H9 (cell line): ENCODE measurements at places on chromosomes 13 and 19.

DNA sequence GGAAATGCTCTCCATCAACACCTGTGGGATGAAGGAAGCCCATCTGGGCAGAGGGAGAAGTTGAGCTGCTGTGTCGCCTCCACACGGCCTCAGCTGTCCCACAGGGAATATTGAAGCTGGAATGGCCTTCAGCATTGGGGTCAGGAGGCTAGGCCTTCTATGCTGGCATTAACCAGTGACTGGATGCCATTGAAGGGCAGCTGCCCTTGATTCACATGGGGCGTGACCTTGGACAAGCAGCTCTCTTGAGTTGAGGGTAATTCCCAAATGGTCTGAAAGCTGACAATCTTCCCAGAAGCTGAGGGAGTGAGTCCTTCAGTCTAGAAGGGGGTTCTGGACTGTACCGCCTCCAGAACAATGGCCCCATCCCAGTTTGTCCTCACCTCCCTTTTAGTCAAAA is 6.7 kb downstream of the BCL3 start:
- no peak overlapping the region for H3K4me3 ChIP-seq
- H3K27me3 ChIP-seq: peaks cover 35% of the 10 kb centered on the region
- H3K36me3 ChIP-seq: no peaks in the 10 kb centered on the region

- no peaks in the 10 kb centered on the region; the same call in 1 of the 2 replicates for H3K4me1 ChIP-seq
- H3K36me3 ChIP-seq: no peaks in the 10 kb centered on the region
- H3K27me3 ChIP-seq: no peaks in the 10 kb centered on the region
- DNase-seq: no peak
- H3K4me3 ChIP-seq: no peak overlapping the region
Measured at GRCh38 chr13:45101327-45102018, 18.8 kb upstream of the GTF2F2 start.

DNA sequence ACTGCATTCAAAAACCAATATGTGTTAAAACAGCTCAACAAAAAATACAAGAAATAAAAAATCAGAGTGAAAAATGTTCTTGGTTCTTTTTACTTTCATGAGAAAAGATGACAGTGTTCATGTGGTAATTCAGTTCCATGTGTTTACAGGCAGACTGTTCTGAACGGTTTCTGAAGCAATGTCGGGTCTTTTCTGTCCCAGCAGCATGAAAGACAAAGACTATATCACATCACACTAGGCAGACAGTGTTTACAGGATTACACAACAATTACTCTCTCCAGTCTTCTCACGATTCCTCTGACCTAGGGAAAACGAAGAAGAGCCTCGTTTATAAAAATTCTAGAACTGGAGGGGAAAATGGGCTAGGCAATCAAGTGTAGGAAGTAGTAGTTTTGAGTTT is 83.4 kb downstream of the UBL3 start:
- H3K4me1 ChIP-seq: no peaks in the 10 kb centered on the region
- H3K27me3 ChIP-seq: no peaks in the 10 kb centered on the region
- peaks cover 7% of the 10 kb centered on the region for H3K36me3 ChIP-seq
- no peak for DNase-seq
- no peak overlapping the region for H3K4me3 ChIP-seq

- no peaks in the 10 kb centered on the region for H3K27me3 ChIP-seq
- DNase-seq: no peak
- no peak overlapping the region for H3K4me3 ChIP-seq
- H3K36me3 ChIP-seq: no peaks in the 10 kb centered on the region
- no peaks in the 10 kb centered on the region for H3K4me1 ChIP-seq
- no peak overlapping the region for H3K27ac ChIP-seq
Measured at GRCh38 chr13:79637133-79637763, 156.3 kb downstream of the NDFIP2 start.

DNA sequence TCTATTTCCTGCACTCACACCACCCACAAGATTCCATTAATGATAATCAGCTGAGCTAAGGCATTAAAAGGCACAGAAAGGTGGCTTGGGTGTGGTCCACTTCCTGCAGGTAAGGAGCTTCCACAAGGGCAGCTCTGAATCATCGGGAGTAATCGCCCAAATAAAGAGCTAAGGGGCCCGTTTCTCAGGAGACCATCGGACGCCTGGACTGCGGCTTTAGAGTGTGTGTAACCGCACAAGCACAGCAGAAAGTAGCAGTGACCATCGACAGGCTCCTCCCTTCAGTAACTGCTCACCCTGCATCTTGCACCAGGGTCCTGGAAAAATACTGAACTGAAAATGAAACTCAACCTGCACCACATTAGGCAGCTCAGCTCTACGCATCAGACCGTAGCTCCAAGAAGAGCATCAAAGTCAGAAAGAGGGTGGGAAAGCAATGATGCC is 6.0 kb downstream of the STK24 start:
- H3K27ac ChIP-seq: no peak overlapping the region
- H3K4me1 ChIP-seq: peaks cover 25% of the 10 kb centered on the region; the same call in 1 of the 2 replicates
- H3K27me3 ChIP-seq: no peaks in the 10 kb centered on the region
- no peak overlapping the region for H3K4me3 ChIP-seq
- DNase-seq: no peak
